ENCODE measurements at places on chromosomes 1 and 21.

DNA sequence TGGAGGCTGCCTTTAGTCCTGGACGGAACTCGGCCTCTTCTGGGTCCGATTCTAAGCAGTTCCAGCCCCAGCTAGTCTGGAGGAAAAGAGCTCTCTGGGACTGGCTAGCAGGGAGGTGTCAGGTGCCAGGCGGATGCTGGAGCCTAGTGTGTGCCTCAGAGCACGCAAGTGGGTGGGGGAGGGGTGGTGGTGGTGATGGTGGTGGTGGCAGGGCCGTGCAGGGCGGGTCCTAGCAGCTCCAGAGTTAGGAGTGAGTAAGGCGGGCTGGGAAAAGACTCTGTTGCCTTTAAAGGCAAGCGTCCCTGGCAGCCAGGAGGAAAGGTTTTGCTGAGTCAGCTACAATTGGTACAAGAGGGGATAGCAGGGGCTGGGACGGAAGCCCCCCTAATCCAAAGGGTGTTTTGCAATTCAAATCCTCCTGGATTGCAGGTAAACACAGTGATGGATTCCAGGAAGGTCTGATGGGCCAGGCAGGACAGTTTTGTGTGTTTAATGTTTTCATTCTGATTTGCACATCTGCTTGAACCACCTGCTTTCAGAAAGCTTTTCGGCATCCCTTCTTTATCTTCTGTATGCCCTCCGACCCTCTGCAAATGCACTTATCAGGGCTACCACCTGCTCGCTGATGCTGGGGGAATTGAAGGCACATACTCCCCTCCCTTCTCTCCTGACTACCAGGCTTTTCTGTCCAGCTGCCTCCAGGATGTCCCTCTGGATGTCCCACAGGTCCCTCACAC is 4.1 kb upstream of the SLC2A1 start:
- no peak for DNase-seq

- no peak for DNase-seq
These were observed 43.3 kb downstream of the SLC37A1 start for GRCh38 chr21:42556960-42557359.

- DNase-seq, result no peak
These were observed 69.8 kb downstream of the PBX1 start for GRCh38 chr1:164628772-164629171.

- DNase-seq, result no peak
These were observed 53.8 kb downstream of the STUM start for GRCh38 chr1:226602186-226603021.

- peak; percentile 75 for DNase-seq
These were observed 44.4 kb downstream of the NENF start for GRCh38 chr1:212477014-212477679.

GRCh38 chr1:19053486-19053885 is 97.0 kb upstream of the IFFO2 start:
- no peak for DNase-seq

- no peak for DNase-seq
These were observed 418.5 kb downstream of the DPYD start for GRCh38 chr1:97502360-97502759.

GRCh38 chr1:116433275-116434257 is 60.5 kb downstream of the ATP1A1 start:
- no peak for DNase-seq

DNA sequence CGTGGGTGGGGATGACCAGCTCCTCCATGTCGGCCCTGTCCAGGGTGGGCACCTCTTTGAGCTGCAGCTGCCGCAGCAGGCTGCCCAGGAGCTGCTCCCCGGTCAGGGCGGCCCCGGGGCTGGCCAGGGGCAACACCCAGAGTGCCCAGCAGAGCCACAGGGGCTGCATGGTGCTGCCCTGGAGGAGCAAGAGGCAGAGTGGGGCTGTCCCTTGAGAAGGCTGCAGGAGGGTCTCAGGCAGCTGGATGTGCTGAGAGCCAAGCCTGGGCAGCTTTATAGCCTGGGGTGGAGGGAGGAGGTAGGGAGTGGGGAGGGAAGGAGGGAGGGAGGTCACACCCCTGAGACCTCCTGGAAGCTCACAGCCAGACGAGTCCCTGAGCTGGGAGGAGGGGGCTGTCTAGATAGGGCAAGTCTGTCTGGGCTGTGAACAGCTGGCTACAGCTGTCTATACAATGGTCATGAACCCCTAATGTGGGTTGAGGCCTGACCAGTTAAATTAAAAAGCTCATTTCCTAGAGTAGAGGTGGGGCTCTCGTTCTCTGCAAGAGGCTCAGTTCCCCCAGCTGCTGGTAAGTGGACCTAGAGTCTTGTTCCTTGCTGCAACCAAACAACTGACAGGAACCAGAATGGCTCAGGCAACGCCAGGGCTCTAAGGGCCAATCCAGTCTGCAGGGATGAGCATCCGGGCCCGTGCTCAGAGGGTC is at the start of gene LEFTY1:
Gene LEFTY1, minus strand, starts transcription at position 249 of the 704 bp plus-strand sequence. Its CDS starts 80 bp downstream, at position 169.
- DNase-seq, result no peak

DNA sequence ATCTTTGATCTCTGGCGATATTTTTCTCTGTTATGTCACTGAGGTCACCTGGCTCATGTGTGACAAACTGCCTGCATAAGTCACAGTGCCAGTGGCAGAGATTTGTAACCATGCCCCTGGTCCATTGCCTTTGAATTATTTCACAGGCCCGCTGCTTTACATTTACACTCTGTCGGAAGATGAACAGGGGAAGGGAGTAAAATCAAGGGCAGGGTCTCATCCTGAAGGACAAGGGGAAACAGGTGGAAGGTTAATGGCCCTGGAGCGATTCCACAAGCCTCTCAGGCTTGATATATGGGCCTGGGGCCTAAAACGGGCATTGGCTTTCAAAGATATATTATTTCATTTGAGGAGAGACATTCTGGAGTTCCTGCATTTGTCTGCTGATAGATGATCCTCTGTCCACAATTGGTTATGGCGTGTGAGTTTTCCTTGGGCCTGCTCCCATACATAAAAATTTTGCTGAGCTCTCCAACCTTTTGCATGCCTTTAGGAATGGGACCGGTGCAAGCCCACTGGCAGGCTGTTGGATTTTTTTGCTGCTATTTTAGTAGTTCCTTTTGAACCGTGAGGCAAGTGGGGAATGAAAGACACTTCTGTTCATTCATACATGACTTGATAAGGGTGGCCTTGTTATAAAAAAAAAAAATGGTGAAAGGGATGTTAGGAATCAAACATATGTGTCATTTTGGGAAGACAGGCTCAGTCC is 51.9 kb downstream of the NR5A2 start:
- DNase-seq, result no peak

- DNase-seq, result no peak
These were observed 136.7 kb downstream of the FCRL5 start for GRCh38 chr1:157415661-157416060.

DNA sequence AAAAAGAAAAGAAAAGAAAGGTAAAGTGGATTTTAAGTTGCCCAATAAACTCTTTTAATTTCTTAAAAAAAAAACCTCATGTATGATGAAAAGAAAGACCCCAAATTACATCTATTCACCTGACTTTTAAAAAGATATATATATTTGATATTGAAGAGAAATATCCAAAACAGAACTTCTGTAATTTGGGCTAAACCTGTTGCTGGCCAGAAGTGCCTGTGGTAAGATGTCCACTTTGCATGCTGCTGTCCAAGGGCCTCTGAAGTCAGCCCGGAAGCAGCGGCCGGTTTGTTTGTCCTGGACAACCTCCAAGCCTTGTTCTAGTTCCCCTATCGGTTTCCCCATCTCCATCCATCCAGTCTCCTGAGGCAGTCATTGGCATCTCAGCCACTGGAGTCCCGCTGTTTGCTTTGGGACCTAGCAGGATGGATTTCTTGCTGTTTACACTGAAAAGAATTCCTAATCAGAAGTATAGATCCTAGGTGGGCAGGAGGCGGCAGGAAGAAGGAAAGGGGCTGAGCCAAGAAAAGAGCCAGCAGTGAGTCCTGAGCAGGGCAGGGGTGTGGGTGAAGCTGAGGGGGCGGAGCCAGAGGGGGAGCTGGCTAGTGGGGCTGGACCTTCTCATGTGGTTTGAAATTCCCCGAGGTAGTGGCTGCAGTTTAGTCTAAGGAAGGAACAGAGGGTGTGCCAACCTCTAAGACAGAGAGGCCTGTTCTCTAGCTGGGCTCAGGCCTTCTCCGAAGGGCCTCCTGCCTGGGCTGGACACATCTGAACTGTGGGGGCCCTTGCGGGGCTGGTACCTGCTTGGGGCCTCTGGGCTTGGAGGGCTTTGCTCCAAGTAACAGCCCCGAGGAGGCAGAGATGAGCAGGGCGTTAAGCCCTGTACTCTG is 3.3 kb downstream of the NCMAP start:
- DNase-seq, result no peak

DNA sequence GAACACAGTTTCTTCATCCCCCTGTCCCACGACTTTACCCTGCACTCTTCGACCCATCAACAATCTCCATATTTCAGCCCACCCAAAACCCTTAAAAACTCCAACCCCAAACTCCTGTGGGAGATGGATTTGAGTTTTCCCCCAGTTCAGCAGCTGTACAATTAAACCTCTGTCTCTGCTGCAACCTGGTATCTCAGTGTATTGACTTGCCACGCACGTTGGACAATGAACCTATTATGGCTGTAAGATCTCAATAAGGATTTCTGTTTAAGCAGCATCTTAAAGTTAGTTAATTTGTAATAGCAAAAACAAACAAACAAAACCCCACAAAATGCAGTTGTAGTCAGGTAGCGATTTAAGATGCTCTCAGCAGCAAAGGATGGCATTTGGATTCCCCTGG is 119.1 kb downstream of the TGFBR3 start:
- DNase-seq, result no peak

DNA sequence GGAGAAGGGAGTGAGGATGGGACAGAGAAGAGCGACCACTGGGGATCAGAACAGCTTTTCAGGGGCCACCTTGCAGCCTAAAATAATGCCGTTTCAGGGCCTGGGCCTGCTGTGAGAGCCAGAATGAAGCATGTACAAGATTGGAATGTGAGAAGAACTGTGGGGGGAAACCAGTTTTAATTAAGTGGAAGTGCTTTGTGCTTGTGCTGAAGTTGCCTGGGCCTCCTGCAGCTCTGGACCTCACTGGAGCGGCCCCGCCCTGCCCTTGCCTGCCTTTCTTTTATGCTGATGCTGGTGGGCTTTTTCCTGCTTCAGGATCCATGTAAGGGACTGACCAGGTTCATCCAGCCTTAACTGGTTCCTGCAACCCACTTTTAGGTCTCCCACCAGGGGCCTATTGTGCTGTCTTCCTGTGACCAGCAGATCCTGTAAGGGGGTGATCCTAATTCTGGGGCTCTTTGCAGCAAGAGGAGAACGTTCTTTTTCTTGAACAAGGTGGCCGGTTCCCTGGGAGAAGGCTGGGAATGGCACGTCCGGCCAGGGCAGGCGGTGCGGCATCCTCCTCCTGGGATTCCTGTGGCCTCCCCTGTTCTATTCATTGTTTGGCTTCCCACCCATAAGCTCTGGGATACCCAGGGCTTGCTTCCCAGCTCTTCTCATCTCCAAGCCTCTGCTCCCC is 3.2 kb downstream of the C1orf226 start:
- DNase-seq, result no peak

DNA sequence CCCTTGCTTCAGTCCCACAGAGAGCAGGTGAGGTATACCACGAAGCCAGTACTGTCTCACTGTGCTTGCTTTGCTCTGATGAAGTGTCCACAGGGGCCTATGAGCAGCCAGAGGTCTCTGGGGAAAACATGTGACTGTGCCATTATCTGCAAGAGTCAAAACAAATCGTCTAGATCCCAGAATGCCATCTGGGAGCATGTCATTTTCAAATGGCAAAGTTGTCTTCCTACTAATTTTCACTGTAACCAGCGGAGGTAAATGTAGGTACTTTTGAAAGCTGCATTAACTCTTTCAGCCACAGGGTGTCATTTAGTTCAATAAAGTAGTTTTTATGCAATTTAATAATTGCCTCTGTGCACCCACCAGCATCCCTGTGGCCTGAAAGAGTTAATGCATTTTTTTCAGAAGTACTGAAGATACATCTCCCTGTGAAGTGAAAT is 173.6 kb upstream of the SGIP1 start:
- DNase-seq, result no peak

DNA sequence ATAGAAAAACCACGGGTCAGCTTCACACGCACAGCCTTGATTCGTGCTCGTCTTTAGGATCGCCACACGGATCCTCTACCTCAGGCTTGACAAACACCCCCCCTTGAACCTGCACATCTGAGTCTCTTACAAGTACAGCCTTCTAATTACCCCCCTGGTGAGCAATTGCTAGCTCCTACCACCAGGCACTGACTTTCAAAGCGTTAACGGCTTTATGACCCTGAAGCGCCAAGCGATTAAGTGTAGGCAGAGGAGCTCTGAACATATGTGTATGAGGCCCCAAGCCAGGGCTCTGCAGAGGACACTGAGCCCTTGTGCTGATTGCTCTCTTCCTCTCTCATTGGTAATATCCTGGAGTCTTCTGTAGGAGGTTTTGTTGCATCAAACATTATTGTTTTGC is 55.7 kb upstream of the EPHA8 start:
- no peak for DNase-seq

DNA sequence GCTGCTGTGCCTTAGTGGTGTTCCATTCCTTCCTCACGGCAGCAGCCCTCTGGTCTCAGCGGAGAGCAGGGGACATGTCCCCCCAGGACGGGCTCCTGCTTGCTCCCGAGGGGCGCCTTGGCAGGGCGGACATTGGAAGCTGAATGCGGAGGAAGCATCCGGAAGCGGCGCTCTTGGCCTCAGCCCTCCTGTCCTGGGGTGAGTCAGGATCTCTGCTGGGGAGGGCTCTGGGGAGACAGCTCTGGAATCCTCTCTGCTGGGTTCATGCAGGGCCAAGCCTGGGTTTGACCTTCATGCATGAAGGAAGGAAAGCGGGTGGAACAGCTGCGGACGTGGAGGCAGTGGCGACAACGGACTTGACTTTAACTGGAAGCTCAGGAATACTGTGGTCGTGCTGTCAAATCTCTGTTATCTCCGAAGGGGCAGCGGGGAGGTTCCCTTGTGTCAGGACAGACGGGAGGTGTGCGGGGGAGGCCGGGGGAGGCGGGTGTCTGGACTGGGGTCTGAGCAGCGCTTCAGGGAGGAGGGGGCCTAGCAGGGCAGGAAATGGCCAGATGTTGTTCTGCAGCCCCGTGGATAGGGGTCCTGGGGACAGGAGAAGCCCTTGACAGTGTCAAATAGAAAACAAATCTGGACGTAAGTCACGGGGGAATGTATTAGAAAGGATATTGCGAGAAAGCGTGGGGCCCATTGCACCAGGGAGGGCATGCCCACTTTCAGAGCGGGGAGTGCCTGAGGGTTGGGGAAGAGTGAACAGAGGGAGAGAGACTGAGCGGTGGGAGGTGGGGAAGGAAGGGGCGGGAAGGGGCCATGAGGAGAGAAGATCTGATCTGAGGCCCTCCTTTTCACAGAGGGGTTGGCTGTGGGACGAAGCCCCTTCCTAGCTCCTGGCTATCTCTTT is 26.6 kb downstream of the CRYAA start:
- DNase-seq, result no peak

GRCh38 chr1:183585038-183585437 is 5.2 kb downstream of the NCF2 start:
- no peak for DNase-seq

Measured in amniotic stem cell (primary cell).